Head of caudate nucleus (tissue), 42 donors: ENCODE measurements at places on chromosomes 6 and 20.

DNA sequence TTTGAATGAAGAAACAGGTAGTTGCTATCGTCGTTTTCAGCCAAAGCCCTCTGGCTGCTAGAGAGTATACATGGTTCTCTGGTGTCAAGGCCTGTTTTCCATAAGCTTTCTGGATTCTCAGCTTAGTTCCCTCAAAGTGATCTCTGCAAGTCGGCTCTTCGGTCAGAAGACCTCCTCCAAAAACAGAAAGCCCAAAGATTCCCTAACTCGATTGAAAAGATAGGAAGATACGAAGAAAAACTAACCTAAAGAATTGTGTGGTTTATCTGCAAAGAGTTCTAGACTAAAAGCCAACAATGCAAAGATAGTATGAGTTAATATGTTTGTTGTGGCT lies 545 bp upstream of the ASCC3 start:
- no peak for DNase-seq

DNA sequence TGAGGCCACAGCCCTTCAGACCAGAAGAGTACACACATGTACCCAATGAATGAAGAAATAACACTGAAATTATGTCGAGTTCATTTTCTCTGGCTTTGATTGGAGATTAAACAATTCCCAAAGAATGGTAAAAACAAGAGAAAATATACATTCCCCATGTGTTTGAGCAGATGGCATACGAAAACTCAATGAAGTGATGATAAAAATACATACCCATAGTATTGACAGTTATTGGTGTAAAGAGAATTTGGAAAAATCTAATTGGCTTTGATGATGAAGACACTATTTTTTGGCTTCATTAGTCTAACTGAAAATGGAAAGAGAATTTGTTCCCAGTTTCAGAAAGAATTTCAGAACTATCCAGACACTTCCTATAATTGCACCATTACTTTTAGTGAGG lies 76.6 kb upstream of the SNRPB2 start:
- DNase-seq = no peak

DNA sequence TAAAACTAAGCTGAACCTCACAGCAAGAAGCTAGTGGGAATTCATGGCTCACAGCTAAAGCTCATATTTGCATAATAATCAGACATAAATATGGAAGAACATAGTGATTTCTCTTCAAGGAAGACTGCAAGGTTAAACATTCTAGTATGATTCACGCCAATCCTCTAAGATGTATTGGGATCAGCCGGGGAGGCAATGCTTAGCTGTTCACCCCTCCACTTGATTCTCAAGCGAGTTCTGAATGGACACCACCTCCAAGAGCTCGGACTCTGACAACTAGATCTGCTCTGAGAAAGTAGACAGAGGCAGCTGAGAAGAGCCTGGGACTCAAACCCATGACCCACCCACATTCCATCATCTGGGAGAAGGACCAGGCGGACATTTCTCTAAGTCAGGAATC lies 118.4 kb upstream of the EDN1 start:
- DNase-seq = no peak

DNA sequence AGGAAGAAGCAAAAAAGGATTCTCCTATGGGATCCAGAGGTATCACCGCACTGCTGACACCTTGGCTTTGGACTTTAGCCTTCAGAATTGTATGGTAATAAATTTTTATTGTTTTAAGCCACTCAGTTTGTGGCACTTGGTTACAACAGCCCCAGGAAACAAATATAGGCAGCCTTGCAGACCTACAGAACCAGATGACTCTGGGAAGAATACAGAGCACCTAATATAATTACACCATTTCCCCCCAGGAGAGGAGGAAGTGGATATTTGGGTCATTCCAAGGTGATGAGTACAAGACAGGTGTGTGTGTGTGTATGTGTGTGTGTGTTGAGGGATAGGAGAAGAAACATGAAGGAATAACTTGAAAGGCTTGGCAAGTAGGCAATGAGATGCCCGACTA lies 84.2 kb upstream of the ENPP5 start:
- DNase-seq = no peak

DNA sequence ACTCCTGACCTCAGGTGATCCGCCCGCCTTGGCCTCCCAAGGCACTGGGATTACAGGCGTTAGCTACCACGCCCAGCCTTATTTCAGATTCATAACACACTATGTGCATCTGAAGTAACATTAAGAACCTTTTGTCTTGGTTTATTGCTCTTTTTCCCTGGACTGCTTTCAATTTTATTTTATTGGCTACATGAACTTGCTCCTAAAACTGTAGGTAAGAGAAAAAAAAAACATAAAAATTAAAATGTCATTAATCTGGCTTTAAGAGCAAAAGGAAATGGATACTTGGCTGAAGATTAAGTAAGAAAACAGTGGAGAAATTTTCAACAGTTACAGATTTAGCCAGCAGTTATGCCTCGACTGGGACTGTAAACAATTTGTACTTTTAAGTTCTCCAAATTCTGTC lies 62.5 kb downstream of the GJA1 start:
- DNase-seq = no peak

- no peak for DNase-seq
These were observed 7.1 kb upstream of the DDO start for GRCh38 chr6:110422444-110422822.

- DNase-seq = no peak
These were observed 82.5 kb upstream of the TNFRSF21 start for GRCh38 chr6:47392251-47392650.

GRCh38 chr6:83514466-83514865 lies 2.1 kb downstream of the PRSS35 start:
- DNase-seq = no peak

GRCh38 chr6:90383196-90383822 lies 86.7 kb upstream of the BACH2 start:
- no peak for DNase-seq

- DNase-seq = no peak
These were observed 140.9 kb downstream of the EYS start for GRCh38 chr6:65566117-65566516.

GRCh38 chr20:47019121-47019824 lies 124.6 kb downstream of the EYA2 start:
- peak; percentile 23 for DNase-seq

DNA sequence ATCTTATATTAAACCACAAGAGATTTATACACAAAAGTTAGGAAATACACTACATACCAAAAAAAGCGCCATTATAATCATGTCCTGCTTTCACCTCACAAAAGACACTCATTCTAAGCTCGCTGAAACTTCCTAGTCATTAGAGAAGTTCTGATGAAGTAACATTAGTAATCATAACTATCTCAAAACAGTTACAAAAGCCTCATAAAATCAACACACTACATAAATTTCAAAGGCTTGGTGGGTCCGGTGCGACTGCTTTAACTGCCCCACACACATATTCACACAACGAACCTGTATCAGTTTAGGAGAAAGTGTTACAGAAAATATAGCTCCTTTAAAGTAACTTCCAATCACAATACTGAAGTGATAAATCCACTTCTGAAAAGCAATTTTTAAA lies 1.9 kb downstream of the PHIP start:
- no peak for DNase-seq

DNA sequence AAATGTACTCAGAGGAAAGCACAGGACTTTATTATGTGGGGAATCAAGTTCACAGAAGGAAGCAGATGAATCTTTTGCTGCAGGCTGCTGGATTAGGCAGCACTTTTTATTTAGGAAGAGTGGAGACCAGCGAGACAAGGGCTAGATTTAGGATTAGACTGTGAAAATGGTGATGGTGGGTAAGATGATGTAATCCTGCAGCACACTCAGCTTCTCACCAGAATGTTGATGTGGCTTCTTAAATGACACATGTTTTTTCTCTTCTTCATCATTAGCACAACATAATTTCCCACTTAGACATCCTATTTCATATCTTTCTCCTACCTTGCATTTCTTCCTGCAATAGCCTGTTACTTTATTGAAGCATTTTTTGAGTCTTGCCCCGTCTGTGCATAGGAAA lies 1.8 kb downstream of the DEFB128 start:
- DNase-seq = no peak

- peak; percentile 73 for DNase-seq
These were observed 945 bp downstream of the PHF10 start for GRCh38 chr6:169723200-169723909.

DNA sequence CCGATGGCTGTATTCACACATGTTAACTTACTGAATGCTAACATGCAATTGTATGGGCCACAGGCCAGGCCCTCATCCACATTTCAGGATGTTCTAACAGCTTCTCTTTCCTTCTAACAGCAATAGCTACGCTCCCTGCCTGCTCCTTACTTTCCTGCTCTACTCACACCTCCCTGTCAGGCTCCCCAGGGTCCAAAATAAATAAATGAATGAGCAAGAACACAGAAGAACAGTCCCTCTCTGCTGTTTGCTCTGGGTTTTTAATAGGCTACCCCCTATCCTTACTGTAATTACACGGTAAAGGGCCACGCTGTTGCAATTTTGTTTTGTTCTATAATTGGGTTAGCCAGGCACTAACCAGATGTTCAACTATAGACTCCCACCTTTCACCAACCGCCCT lies 135.6 kb downstream of the GMDS start:
- DNase-seq = no peak

DNA sequence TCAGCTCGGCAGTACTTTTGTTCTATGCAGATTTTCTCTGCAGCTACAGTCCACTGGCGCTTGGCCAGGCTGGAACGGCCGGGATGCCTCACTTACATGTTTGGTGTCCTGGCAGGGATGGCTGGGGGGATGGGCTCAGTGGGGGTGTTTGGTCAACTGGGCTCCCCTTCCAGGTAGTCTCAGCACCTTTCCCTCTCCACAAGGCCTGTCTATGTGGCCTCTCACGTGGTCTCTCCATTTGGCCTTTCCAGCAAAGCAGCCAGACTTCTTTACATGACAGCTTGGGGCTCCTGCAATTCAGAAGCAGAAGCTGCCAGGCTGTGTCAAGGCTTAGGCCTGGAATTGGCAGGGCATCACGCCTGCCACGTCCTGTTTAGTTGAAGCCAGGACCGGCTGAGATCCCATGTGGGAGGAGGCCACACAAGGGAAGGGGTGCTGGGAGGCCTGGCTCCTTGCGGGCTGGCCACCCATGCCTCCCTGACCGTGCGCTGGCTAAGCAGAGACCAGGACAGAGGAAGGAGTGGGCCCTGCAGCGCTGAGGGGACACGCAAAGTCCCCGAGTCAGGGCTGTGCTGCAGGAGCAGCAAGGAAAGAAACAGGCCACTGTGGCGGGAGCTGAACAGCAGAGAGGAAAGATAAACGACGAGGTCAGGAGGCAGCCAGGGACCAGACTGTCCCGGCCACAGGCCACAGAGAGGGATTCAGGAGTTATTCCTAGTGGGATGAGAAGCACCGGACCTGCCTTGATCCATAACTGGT lies 38.9 kb downstream of the MGME1 start:
- DNase-seq = no peak

GRCh38 chr6:134061440-134061839 lies 9.0 kb upstream of the SLC2A12 start:
- DNase-seq = no peak

- no peak for DNase-seq
These were observed 136.6 kb downstream of the ANKRD60 start for GRCh38 chr20:58091810-58092209.

DNA sequence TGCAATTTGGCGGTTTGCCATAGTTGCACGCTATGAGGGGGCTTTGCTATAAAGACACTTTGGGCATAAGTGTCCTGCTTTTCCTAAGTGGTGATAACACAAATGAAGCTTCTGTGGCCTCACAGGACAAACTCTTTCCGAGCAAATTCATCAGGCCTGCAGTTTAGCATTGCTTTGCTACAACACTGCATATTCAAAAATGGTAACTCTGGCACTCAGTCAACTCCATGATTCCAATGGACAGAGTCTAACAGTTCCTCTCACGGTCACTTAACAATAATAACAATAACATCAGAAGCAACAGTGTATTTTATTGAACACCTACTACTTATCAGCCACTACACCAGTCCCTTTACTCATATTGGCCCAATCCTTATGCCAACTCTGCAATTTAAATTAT lies 222.5 kb downstream of the FRK start:
- DNase-seq = no peak

DNA sequence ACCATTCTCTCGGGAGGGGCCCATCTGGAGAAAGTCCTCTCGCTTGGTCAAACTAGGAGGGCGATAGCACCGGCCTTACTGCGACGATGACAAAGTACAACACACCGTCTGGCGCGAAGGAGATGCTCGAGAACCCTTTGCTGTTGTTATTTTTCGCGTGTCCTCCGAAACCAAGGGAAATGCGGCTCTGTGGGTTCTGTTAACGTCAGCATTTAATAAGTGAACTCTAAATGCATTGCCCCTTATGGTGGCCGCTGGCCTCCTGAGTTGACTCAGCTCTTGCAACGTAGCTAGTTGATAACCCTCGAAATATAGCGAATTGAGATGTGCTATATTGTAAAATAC lies 577 bp upstream of the SCAND1 start:
- DNase-seq = no peak

- no peak for DNase-seq
These were observed 215.2 kb downstream of the NFATC2 start for GRCh38 chr20:51327251-51327841.

GRCh38 chr6:105566503-105566902 lies 163.6 kb upstream of the PREP start:
- no peak for DNase-seq

DNA sequence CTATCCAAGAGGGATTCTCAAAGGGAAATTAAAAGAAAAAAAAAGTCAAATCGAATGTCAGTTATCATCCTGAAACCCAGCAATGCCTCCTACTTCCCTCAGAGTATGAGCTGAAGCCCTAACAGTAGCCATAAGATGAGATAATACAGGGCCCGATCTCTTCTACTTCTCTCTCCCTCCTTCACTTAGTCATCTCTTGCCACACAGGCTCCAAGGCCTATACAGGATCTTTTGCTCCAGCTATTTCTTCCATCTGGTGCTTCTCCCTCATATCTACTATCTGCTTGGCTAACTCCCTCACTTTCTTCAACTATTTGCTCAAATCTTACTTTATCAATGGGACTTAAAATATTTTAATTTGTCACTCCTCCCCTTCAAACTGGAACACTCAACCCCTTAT lies 215.3 kb downstream of the RNGTT start:
- no peak for DNase-seq

DNA sequence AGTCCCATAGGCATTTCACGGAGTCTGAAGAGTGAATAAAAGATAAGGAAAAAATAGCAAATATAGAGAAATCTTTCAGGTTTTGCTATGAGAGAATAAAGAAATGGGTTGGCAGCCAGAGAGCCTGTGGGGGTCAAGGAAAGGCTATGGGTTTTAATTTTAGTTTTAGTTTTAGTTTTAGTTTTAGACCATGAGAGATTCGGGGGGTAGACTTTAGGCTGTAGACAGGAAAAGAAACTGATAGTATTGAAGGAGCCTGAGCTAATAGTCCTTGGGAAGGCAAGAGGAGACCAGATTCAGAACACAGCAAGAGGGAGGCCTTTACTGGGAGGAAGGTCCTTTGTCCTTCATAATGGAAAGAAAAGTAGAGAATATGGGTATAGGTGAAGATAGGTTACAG lies 19.3 kb downstream of the DOP1A start:
- DNase-seq = no peak

DNA sequence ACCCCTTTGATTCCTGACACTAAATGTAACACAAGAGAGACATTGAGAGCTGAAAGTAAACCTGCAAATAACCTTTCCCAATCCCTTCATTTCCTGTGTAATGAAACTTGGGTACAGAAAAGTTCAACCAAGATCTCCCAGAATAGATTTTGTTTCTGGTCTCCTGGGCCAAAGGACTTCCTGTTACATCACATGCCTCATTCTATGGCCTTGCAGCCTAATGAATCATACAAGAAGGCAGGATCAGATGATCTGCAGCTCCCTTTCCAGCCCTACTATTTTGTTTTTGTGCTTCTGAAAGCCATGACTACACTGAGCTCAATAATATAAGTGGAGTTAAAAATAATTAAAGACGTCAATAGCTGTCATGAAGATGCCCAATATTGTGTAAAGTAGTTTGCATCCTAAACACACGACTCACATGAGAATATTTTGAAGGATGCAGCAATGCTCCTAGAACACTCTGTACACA lies 73.4 kb upstream of the NOX3 start:
- DNase-seq = no peak
